Suppressor macrophage treated with lipopolysaccharide for 1 hour (primary cell): ENCODE measurements at places on chromosomes 4 and X.

DNA sequence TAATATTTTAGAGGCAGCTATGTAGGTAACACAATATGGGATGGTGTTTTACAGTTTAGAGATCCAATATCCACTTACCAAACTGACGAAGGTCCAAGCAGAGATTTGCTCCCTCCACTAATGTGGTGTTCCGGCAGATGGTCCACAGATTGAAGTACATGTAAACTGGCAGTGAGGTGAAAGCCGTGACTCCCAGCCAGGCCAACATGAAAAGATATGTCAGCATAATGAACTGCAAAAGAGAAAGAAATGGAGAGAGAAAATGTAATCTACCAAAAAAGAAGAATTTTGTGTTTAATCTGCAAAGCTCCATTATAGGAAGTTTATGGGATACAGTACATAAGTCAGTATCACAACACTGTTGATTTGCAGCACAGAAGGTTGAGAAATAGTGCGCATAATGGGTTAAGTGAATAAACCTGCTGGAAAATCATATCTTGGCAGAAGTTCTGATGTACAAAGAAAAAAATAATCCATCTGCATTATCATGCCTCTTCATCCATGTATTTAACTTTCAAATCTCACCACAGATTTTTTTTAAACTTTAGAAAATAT is 160.2 kb downstream of the GPM6A start:
- no peak for DNase-seq

DNA sequence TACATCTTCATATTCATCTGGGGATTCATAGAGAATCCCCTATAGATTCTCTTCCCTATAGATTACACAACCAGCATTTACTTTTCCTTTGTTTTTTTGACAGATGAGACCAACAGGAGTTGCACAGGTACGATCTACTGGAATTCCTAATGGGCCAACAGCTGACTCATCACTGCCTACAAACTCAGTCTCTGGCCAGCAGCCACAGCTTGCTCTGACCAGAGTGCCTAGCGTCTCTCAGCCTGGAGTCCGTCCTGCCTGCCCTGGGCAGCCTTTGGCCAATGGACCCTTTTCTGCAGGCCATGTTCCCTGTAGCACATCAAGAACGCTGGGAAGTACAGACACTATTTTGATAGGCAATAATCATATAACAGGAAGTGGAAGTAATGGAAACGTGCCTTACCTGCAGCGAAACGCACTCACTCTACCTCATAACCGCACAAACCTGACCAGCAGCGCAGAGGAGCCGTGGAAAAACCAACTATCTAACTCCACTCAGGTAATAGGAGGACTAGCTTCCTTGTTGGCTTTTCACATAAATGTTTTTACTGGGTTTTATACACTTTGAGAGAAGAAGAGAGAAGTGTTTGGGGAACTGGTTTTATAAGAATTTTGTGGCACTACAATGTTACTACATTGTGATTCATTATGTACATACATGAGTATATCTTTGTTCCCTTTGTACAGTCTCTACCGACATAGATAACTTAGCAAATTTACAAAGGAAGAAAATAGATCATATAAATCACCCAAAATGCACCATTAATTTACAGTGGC is 137.2 kb downstream of the DIPK2B start:
- no peak for DNase-seq

DNA sequence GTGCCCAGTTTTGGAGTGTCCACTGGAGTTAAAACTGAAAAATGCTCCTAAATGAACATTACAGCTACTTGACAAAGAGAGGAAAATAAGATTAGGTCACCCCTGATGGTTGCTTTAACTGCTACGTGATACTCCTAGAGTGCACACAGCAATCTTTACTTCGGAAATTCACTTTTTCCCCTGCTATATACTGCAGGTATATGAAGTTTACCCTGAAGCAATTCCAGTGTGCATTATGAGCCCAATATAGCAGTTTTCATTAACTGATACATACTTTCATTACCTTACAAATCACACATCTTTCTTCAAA is 773 bp upstream of the ZNF827 start:
- no peak for DNase-seq

DNA sequence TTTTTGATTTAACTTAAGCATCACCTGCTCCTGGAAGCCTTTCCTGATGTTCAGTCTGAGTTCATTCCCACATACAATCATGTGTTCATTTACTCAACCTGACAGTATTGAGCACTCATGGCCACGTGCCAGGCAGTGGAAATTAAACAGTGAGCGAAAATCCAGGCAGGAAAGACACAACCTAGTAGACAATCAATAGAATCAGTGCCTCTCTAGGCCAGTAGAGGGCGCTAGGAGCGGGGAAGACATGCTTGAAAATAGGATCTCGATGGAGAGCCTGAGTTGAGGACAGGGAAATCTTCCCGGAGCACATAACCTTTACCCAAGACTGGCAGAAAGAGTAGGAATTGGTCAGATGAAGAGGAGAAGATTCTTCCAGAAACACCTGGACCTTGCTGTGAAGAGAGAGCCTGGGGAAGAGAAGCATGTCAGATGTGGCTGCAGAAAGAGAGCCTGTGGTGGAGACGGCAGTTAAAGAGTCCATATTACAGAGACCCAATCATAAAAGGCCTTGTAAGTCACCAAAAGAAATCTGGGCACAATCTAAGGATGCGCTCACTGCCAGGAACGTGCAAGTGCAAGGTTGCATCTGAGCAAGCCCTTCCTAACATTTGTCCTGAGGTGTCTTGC is 103.5 kb downstream of the LDB2 start:
- DNase-seq = peak; percentile 55

DNA sequence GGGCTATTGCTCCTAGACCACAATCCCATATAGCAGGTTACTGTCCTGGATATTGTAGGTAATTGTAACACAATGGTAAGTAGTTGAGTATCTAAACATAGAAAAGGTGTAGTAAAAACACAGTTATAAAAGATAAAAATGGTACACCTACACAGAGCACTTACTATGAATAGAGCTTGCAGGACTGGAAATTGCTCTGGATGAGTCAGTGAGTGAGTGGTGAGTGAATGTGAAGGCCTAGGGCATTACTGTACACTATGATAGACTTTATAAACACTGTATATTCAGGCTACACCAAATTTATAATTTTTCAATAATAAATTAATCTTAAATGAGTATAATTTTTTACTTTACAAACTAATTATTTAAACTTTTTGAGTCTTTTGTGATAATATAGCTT is 425.7 kb downstream of the PABPC4L start:
- DNase-seq = no peak

GRCh38 chr4:75172551-75172950 is 239.6 kb downstream of the PARM1 start:
- DNase-seq = peak; percentile 6

- no peak for DNase-seq
Measured at GRCh38 chr4:150974252-150974640, 40.8 kb downstream of the LRBA start.

- DNase-seq = no peak
Measured at GRCh38 chr4:17958181-17958580, 63.4 kb downstream of the LCORL start.

GRCh38 chr4:42398171-42398870 is 1.0 kb downstream of the SHISA3 start:
- DNase-seq = peak; percentile 13

DNA sequence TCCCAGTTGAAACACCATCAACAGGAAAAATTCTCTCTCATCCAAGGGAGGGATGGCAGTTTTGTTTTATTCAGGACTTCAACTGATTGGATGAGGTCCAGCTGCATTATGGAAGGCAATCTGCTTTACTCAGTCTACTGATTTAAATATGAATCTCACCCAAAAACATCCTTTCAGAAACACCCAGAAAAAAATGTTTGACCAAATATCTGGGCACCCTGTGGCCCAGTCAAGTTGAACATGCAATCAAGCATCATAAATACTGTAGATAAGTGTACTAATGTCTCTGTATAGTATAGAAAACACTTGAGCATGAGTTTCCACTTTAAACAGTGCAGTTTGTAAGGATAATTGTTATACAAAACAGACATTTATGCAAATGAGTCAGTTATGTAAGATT is 753.2 kb downstream of the ARAP2 start:
- DNase-seq = no peak

DNA sequence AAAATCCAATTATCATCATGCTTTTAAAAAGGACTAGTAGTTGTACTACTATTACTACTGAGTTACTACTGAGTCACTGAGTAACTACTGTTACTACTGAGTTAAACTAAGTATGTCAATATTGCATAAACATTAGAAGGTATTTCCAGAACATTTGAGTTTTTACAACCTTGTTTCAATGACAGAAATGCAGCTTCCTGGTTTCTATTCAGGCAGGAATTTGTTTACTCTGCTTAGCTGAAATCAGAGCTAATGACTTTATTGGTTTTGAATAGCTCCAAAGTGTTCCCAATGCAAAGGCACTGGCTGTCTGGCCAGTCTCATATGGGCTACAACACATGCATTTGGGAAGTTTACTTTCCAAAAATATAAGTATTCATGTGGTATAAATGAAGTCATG is 12.0 kb downstream of the RPS6KA6 start:
- DNase-seq = no peak

DNA sequence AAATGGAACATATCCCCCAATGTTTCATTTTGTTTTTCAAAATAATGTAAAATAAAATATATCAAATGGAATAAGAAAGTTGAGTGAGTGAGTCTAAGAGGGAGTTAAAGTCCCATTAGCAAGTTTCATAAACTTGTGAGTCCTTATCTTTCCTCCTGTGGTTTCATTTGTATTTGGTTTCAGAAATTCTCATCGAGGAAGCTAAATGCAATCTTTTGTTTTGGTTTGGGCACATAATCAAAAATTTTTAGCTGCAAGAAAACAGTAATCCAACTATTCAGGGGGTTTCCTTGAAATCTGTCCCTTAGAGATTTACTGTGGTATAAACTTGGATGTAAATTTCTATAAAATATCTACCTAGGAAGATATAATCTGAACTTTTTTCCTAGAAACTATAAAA is 124.2 kb downstream of the CAMK2D start:
- no peak for DNase-seq

DNA sequence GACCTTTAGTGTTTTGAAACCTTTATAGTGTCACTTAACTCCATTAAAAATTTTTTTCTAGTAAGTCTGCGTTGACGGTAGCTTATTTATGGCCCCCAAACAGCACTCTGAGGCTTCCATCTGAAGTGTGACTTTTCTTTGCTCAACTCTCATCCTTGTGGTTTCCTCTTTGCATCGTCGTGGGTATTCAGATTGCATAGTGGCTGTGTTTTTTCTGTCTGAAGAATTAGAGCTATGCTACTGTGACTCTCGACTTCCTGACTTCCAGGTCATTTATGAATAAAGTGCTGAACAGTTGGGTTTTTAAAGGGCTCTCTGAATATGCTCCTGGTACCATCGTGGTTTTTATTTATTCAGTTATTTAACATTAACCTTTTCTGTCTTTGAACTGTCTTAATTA is 44.9 kb downstream of the JADE1 start:
- peak; percentile 5 for DNase-seq

- DNase-seq = no peak
Measured at GRCh38 chrX:133550665-133551485, 135.6 kb upstream of the GPC4 start.

DNA sequence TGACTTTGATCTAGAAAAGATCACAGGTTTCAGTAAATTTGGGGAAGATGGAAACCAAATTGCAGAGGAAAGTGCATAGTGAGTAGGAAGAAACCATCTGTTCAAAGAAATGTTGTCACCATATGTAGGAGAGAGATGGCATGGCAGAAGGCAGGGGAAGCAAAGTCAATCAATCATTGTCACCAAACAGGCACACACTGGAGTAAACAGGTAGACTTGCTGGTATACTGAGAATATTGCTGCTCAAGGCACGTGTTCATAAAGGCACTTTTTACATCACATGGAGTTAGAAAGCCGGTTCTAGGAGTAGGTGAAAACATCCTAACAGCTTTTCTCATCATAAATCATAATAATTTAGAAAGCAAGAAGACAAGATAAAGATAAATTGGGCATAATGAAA is 550.5 kb upstream of the FAT1 start:
- DNase-seq = no peak

GRCh38 chr4:86043755-86044592 is 315.9 kb downstream of the MAPK10 start:
- peak; percentile 65 for DNase-seq

DNA sequence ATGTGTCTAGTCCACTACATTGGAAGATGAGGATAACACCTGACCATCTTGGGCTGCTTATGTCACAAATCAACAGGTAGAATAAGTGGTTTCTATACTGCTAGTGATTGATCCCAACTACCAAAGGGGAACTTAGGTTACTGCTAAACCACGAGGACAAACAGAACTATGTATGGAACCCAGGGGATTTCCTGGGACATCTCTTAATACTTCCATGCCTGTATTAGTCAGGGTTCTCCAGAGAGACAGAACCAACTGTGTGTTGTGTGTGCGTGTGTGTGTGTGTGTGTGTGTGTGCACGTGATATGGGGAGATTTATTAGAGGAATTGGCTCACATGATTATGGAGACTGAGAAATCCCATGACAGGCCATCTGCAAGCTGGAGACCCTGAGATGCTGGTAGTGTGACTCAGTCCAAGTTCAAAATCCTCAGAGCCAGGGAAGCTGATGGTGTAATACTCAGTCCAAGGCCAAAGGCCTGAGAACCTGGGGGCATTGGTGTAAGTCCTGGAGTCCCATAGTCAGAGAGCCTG is 16.2 kb upstream of the AFF1 start:
- peak; percentile 92 for DNase-seq

- no peak for DNase-seq
Measured at GRCh38 chr4:75830906-75831305, 71.3 kb downstream of the PPEF2 start.

GRCh38 chrX:9494771-9495170 is 29.9 kb downstream of the TBL1X start:
- DNase-seq = no peak

GRCh38 chrX:10011261-10011931 is 44.2 kb downstream of the CLDN34 start:
- no peak for DNase-seq

- no peak for DNase-seq
Measured at GRCh38 chr4:76058302-76058701, 16.2 kb upstream of the ART3 start.

- no peak for DNase-seq
Measured at GRCh38 chrX:34130980-34131744, 952 bp downstream of the FAM47A start.

DNA sequence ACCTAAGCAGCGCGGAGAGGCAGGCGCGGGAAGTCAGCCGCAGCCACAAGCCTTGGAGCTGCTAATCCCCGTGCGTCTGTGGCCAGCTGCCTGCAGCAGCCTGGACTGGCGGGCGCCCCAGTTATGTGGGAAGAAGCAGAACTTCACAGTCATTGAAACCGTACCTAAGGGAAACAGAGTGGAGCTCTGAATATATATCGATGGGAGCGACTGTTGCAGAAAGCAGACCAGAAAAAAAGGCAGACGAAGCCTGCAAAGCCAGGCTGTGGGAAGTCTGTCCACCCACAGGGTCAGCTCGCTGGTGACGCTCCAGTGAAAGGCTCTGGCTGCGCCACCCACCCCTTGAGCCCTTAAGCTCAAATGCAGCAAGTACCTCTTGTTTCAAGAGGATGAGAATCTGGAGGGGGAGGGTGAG is 24.7 kb downstream of the KCNE5 start:
- DNase-seq = peak; percentile 30

DNA sequence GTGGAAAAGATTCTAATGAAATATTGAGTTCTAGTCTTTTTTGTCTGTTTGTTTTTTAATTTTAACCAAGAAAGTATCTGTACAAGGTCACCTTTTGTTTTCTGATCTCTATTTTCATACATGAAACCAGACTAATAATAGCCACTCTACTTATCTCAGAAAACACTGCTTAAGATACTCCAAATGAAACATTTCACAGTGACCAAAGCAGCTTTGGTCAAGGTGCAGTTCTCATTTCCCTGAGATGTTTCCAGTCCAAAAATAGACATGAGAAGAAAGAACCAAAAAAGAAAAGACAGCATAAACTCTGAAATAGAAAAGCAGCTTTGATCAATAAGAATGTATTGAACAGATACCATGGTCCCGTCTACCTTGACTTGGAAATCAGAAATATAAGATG is 782.8 kb downstream of the RAB28 start:
- DNase-seq = no peak
